ENCODE measurements at places on chromosomes 12 and 14. TPM values are rescaled to one million over a fixed set of nuclear protein-coding genes. Genes with fewer than 3 reads are reported as not detected.

- peaks cover 6% of the 10 kb centered on the region for H3K36me3 ChIP-seq
- no peak for DNase-seq
- H3K4me1 ChIP-seq = peaks cover 23% of the 10 kb centered on the region
Observed at GRCh38 chr14:77579780-77580179, 36.7 kb downstream of the SPTLC2 start.

AGAP2 gene
- total RNA-seq = 34.0 TPM

DNA sequence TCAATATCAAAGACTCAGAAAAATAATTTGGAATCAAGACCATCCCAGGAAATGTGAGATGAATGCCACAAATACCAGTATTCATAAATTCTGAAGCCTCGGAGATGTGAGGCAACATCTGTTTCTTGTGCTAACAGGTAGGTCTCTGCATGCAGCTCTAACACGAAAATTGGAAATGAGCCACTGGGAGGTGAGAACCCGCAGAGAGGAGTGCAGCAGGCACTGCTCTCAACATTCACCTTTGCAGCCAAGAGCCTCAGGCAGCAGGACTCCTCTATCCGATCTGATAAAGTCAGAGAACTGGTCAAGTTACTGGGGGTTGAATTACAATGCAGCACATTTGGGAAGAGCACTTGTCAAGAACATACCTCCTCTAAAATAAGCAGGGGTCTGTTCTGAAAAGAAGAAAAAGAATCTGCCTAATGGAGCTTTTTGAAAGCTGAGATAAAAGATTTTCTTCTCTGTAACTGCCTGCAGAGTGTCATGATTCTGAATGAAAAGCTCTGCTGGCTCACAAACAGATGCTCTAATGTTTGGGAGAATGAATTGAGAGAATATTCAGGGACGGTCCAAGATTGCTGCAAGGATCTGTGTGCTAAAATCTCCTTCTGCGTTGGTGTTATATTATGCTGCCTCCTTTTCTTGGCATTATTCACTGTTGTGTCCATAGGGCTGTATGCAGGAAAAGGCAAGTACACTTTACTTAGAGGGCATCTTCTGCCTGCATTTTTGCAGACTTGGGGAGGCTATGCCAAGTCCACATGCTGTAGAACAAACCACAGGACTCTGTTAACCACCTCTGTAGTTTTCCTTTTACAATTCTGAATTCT, 209.6 kb upstream of the KRR1 start:
- DNase-seq = no peak
- no peak overlapping the region for H3K4me3 ChIP-seq
- H3K36me3 ChIP-seq = no peaks in the 10 kb centered on the region
- no peak overlapping the region for H3K27ac ChIP-seq

DNA sequence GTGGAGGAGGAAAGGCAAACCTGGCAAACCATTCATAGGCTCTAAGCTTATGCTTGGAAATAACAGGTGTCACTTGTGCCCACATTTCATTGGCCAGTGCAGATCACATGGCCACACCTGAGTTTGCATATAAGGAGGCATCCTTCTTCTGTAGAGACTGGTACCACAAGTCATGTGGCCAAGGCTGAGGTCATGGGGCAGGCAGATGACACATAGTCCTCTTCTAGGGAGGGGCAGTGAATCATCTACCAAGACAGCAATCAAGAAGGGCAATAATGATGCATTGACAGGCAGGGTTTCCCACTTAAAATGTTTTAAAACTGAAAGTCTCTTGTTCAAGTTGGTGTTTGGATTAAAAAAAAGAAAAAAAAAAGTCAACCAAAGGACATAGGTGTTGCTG, 77.3 kb downstream of the DAAM1 start:
- H3K27ac ChIP-seq = no peak overlapping the region
- H3K36me3 ChIP-seq = peaks cover 39% of the 10 kb centered on the region
- no peak overlapping the region for H3K4me3 ChIP-seq
- peaks cover 18% of the 10 kb centered on the region for H3K4me1 ChIP-seq
- peak; percentile 68 for DNase-seq
- H3K27me3 ChIP-seq = no peaks in the 10 kb centered on the region

DNA sequence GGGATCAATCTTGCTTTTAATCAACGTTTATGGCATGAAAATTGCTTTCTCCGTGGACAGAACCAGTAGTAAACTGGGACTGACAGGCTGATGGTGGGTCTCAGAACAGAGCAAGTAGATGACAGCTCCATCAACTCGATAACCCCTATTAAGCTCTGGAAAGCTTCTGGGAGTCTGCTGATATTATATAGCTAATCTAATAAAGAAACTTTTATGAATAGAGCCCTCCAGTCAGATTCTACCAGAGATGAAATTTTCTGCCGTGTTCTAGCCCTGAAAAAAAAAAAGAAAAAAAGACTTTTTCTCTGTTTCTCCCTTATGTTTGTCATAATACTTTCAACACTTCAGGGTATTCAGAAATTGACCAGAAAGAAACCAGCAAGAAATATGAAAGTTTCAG, 171.6 kb downstream of the APAF1 start:
- no peaks in the 10 kb centered on the region for H3K36me3 ChIP-seq
- DNase-seq = no peak
- H3K4me3 ChIP-seq = no peak overlapping the region
- peaks cover 23% of the 10 kb centered on the region for H3K27me3 ChIP-seq
- H3K4me1 ChIP-seq = no peaks in the 10 kb centered on the region

Measured in activated CD4-positive, alpha-beta memory T cell treated with anti-CD3 and anti-CD28 coated beads for 36 hours (primary cell).